CD4-positive, alpha-beta T cell treated with Interleukin-6 for 4 hours (primary cell): ENCODE measurements at places on chromosomes 7 and 10.

- DNase-seq, result no peak
These were observed 53.8 kb downstream of the KCTD7 start for GRCh38 chr7:66682350-66683093.

DNA sequence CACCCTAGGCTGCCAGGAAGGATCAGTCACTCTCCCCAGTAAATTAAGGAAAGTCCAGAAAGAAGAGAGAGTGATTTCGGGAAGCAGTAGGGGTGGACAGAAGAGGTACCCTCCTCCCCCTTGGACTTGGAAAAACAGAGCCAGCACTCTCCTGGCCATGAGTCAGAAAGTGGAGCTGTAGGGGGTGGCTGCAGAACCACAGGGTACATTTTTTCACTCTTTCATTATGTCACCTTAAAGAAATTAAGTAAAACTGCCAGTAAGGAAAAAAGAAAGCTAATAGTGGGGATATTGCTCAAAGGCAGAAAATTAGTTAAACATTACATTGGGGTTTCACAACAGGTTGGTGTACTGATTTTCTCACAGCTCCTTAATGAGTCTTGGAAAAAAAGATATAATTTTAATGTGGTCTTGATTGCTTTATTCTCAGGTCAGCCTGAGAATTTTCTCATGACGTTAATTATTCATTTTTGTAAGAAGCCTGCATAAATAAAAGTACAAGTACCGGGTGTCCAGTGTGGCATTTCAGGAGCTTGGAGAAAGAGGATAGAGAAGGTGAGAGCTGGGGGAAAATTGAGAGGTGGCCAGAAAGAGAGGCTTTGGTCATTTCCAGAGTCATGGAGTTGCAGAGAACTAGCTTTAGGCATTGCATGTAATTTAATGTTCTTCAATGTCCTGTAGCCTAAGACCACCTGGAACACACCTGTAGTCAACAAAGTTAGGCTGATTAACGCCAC lies 23.2 kb upstream of the AOAH start:
- no peak for DNase-seq

GRCh38 chr7:69309601-69310000 lies 288.7 kb upstream of the AUTS2 start:
- DNase-seq, result no peak

DNA sequence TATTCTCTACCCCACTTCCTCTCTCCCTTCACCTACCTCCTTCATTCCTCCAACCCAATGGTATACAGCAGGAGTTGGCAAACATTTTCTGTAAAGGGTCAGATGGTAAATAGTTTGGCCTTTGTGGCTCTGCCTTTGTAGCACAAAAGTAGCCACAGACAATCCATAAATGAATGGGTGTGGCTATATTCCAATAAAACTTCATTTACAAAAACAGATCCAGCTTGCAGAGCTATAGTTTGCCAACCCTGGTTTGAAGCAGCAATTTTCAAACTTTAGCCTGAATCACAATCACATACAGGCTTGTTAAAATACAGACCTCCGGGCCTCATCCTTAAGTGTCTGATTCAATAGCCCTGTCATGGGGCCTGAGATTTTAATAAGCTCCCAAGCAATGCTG lies 110.5 kb downstream of the CPEB3 start:
- DNase-seq, result no peak

GRCh38 chr10:98330987-98331386 lies 63.0 kb upstream of the LOXL4 start:
- no peak for DNase-seq

- DNase-seq, result no peak
These were observed 8.3 kb downstream of the ADD3 start for GRCh38 chr10:110016039-110016438.

DNA sequence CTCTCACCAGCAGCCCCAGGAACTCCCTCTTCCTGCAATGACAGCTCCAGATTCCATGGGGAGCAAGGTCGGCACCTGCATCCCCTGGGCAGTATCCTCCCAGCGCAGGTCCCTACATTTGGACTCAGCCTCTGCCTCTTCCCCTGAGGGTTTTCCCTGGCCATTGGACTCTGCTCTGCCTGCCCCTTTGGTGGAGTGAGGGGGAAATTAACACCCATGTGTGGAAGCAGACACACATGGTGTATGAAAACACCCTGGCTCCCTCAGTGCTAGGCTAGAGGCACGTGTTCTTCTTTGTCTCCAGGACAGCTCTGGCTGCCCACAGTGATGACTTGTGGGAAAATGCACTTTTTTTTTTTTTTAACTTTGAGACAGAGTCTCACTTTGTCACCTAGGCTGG lies 8.4 kb downstream of the PRF1 start:
- DNase-seq, result no peak

DNA sequence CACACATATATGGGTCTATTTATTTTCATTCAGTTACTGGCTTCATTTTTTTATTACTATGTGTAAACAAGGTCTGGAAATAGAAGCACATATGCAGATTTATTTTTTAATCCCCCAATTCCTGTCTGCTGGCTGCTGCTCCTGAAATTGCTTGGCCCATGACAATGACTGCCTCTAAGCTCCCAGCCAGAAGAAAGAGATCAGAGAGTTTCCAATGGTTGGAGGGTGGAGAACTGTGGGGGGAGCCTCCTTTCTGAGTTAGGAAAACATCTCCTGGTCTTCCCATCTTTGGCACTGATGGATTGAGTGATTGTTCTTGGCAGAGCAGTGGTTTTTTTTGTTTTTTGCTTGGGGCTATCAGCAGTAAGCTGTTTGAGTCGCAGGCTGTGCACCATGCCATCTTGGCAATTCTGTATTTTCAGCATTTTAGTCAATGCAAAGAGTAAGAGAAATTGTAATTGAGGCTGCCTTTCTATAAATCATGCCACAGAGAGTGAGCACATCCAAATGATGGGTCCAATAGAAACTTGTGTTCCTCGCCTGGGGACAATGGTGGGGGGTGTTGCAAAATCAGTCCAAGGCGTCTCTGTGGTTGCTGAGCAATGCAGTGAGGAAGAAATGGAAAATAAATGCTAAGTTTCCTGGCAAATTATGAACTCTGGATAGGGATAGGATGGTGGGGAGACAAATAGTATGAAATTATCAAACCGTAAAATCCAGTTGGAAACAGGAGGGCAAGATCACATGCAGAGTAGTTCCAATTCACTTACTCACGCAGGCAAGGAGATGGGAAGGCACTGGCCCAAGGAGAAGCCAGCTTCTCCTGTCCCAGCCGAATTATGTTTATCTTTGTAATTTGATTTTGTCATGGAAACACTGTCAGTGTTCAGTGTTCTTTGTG lies 382.4 kb downstream of the SORCS3 start:
- DNase-seq, result no peak

- DNase-seq, result no peak
These were observed 43.1 kb upstream of the TCF7L2 start for GRCh38 chr10:112906945-112907344.

DNA sequence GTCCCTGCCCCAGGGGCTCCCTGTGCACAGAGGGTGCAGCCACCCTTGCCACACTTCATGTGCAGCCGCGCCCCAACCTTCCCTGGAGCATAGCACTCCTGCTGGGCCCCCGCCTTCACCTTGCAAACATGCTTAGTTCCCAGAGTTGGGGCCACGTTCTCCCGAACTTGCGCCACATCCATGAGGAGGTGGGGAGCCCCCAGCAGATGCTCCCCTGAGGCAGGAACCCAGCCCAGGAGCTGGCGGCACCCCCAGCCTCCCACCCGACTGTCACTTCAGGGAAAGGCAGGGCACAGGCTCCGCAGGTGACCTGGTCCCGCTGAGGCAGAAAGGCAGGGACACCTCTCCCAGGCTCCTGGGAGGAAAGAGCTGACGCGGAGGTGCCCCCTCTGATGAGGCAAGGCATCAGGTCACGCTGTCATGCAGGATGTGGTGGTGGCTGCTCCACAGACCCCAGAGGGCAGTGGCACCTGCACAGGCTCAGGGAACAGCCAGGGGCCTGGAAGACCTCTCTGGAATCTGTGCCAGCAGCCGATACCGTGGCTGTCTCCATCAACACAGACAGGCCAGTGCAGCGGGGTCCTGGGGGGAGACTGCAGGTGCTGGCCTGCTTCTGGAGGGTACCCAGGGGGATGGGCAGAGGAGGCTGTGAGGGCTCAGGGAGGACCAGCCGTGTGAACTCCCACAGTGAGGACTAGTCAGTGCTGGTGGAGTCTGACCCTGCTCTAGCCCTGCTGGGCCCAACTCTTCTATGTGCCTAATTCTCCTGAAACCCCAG lies 221.3 kb downstream of the MAD1L1 start:
- no peak for DNase-seq

DNA sequence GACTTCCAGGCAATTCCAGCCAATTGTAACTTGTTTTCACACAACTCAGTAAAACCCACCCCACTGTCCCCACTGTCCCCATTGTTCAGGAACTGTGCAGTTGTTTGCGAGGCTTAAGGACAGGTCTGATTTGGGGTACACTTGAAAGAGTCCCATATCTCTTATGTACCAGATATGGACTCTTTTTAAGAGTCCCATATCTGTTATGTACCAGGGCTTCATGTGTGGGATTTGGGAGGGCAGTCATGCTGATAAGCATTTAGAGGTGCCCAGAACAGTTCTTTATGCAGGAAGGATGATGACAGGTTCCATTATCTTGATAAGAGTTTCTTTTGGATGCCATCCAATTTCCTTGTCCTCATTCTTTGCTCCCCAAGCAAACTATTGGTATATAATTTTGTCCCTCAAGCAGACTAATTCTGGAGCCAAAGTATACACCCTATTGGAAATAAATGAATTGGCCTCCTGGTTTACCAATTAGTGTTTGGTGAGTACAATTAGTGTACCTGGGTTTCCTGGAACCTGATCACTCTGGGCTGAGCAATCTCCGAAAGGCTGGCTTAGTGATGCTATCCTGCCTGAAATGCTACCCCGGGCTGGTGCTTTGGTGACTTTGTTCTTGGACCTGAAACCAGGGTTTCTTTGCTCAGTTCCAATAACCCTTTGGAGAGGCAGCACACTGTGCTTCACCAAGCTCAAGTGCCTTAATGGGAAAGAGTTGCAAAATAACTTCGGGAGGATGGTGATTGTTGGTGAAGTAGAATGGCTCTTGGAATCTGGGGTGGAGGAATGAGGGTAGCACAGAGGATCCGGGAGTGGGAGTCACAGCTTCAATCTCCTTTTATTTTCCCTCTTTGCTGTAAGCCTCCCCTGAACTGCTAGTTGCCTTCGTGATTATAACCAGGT lies 6.2 kb upstream of the DMBT1 start:
- no peak for DNase-seq

- peak; percentile 59 for DNase-seq
These were observed 10.9 kb downstream of the SEC31B start for GRCh38 chr10:100508691-100509150.

DNA sequence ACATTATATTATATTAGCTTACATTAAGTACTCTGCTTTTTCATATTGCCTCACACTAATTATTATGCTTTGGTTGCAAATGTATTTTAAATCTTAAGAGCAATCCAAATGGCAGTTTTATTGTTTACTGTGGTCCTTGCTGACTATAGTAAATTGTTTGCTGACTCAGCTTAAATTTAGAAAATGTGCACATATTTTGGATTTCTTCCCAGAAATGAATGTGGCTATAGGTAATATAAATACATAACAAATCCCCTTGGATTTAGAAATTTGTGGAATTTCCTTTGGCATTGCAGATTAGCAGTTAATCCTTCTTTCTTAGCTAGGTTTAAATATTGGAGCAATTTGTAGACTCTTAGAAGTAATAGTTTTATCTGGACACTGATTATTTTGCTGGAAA lies 565.8 kb downstream of the NRG3 start:
- no peak for DNase-seq

DNA sequence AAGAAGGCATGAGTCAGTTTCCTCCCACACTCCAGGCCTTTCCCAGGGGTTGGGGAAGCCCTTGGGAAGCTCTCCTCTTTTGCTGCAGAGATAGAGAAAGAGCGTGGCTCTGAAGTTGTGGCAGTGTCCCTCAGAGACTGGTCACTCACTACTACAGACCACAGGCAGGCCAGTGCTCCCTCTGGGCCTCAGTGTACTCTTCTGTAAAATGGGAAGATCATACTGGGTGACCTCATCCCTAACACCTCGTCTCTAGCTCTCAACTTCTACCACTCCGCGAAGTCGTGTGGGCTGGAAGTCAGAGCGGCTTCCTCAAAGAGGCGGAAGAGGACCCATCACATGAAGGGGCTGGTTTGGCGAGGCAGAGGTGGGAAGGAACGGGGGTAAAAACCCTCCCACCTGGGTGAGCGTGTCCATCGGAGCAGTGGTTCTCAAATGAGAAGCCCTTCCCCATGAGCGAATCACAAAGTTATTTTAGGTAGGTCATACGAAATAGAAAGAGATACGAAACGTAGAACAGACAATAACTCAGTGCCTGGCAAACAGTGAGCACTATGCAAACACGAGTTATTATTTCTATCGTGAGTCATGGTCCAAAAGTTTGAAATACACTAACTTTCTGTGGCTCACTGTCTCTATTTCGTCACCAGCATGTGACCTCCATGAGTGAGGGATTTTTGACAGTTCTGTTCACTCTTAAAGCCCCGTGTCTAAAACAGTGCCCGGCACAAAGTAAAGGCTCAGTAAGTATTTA lies 32.7 kb downstream of the PRKAG2 start:
- DNase-seq, result no peak

- no peak for DNase-seq
These were observed 41.2 kb downstream of the CALML3 start for GRCh38 chr10:5565671-5566581.

- no peak for DNase-seq
These were observed 113.2 kb upstream of the INHBA start for GRCh38 chr7:41816111-41816510.

- DNase-seq, result no peak
These were observed 206.9 kb upstream of the PHYHIPL start for GRCh38 chr10:58969576-58969975.
